ENCODE measurements at places on chromosomes 11 and 22.
A peak's percentile ranks its signal among the peaks of the same experiment; 100 is the strongest.

- DNase-seq = no peak
Observed at GRCh38 chr11:86442827-86443226, 68.1 kb downstream of the CCDC81 start.

DNA sequence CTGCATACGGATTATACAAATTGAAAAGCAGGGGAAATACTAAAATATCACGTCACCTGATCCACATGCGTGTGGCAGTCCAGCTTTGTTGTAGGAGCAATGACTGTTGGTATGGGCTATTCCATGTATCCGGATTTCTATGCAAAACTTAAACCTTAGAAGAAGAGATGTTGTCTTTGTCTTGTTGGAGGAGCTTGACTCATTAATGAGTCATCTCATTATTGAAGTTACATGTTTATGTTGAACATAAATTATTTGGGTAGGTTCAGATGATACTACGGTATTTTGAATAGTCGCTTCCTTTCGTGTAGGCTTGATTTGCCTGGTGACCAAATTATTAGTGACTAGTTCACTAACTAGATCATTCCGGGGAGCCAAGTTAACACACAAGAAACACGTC, 806 bp upstream of the SAAL1 start:
- DNase-seq = no peak

DNA sequence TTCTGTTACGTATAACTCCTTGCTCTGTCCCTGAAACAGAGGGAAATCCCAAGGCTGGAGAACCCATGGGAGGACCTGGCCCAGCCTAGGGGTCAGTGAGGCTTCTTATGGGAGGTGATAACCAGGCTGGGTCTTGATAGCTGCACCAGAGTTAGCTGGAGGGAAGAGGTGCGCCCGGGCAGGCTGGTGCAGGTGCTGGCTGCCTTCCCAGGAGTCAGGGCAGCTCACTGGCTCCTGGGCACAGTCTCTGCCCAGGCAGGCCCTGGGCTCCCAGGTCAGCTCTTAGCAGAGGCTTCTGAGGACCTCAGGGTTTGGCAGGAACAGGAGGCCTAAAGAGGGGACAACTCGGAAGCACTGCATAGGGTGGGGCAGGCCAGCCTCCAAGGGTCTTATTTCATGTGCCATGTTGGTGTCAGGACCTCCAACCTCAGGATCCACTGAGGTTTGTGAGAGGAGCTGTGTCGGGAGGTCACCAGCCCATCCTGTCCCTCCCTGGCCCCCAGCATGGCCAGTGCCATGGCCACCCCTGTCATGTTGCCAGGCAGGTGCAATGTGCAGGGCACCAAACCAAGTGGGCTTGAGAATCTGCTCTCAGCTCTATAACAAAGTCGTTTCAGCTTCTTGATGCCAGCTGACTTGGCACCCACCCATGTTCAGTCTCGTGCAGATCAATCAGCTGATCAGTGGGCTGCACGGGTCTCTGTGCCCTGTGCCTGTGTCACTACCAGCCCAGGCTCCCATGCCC, 20.5 kb upstream of the CELSR1 start:
- DNase-seq = no peak

- no peak for DNase-seq
Observed at GRCh38 chr11:93694109-93694508, 32.6 kb downstream of the CEP295 start.

- DNase-seq = no peak
Observed at GRCh38 chr22:32958001-32958400, 100.2 kb downstream of the SYN3 start.

DNA sequence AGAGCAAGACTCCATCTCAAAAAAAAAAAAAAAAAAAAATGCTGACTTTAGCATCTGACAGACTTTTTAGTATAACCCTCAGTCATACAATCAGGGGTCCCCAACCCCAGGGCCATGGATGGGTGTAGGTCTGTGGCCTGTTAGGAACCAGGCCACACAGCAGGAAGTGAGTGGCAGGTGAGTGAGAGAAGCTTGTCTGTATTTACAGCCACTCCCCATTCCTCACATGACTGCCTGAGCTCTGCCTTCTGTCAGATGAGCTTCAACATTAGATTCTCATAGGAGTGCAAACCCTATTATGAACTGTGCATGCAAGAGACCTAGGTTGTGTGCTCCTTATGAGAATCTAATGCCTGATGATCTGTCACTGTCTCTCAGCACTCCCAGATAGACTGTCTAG, 3.3 kb downstream of the FAM227A start:
- DNase-seq = no peak

- DNase-seq = no peak
Observed at GRCh38 chr11:61958590-61958989, 8.4 kb downstream of the BEST1 start.

GRCh38 chr22:36160499-36160942, at the start of gene APOL3:
APOL3 (minus strand) TSS chr22:36160755; CDS start chr22:36149055, 11,700 bp downstream.
- DNase-seq = no peak

DNA sequence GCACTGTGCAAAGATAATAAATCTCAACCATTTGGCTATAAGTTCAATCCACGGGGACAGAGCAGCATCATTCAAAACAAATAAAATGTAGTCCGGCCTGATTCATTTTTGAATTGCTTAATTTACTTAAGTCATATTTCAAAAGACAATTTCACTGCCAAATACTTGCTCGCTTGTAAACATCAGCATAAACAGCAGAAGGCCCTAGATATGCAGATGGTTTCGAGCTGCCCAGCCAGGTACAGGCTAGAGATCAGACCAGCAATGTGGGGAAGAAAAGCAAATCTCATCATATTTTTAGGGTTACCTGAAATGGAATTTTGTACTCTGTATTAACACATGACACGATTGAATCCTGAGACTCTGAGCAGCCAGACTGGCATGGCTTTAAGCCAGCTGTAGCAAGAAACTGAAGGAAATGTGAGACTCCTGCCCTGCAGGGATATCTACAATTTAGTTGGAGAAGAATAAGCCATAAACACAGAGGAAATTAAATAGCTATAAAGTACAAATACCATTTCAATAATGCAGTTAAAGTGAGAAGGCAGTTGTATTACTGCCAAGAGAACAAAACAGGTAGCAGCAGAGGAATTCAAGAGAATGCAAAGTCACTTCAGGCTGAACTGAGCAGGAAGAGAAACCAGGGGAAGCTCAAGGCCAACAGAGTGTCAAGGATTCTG, 440.3 kb downstream of the ETS1 start:
- DNase-seq = no peak

DNA sequence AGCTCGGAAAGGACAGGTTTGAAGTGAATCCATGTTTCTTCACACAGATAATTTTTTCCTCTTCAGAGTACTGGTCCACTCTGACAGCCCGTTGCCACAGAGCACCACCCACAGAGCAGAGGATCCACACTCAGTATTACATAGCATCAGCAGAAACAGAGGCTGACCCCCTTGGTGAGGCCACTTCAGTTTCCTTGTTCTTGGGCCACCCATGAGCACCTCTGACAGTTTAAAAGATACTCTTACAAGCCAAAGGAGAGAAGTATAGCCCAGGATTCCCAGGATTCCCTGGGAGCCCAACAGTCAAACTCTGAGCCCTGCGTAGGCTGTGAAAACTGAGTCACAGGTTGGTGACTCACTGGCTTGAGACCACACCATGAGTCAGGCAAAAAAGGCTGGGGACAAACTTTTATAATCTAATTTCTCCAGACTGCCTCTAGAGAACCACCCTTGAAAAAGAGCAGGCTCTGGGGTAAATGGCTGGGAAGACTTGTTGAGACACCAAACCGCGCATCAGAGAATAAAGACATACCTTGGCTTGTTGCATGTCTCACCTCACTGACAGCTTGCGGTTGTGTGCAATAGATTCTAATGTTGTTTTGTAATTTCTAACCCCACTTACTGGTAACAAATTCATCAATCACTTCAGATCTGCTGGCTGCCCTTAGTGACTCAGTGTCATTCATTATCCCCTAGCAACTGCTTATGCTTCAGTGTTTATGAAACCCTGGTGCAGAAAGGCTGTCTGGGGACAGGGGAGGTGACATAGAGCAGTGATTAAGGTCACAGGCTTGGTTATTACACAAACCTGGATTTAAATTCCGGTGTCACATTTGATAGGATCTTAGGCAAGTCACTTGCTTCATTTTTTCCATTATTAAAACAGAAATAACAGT, 56.9 kb upstream of the PRSS23 start:
- peak; percentile 41 for DNase-seq

GRCh38 chr11:76026862-76027261, 179.4 kb downstream of the WNT11 start:
- no peak for DNase-seq

DNA sequence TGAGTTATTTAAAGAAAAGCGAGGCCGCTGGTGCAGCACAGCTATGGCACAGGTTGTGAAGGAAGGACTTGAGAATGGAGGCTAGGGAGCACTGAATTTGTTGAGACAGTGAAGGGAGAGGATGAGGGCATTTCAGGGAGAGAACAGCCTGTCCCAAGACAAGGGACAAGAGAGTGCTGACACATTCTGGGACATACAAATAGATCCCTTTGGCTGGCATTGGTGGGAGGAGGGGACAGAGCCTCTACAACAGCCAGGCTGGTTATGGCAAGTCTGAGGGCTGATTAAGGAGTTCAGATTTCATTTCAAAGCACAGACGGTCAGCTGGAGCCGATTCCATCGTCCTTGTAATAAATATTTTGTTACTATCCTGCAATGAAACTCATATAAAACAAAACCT, 1.7 kb upstream of the SLC29A2 start:
- no peak for DNase-seq

DNA sequence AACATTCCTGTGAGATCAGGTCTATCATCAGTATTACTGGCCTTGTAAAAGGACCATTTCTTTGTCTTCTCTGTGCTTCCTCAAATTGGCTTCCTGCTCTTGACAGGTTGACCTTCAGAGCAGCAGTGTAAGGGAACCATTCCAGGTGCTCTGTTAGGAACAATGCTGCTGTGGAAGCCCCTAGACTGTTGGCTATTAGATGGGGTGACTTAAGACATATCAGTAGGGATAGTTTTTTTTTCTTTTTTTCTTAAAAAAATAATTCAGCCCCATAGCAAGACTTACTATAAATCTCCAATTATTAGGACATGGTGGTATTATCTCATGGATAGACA, 37.6 kb downstream of the COA4 start:
- no peak for DNase-seq

- DNase-seq = no peak
Observed at GRCh38 chr11:113876074-113876797, 864 bp upstream of the USP28 start.

All from head of caudate nucleus (tissue), 42 donors.